GM23248 (cell line): ENCODE measurements at places on chromosomes 13 and 19.

GRCh38 chr19:10115392-10116084, 4.0 kb downstream of the P2RY11 start:
- peak; percentile 31 for DNase-seq

GRCh38 chr13:104014803-104015645, 948.8 kb upstream of the SLC10A2 start:
- no peak for DNase-seq

GRCh38 chr13:96960379-96960778, 33.9 kb downstream of the OXGR1 start:
- no peak for DNase-seq

- no peak for DNase-seq
Measured at GRCh38 chr13:60759499-60759898, 362.5 kb downstream of the TDRD3 start.

- peak; percentile 29 for DNase-seq
Measured at GRCh38 chr19:21256722-21257121, 72.5 kb downstream of the ZNF708 start.
